ENCODE measurements at places on chromosomes 3 and 15. TPM values are rescaled to one million over a fixed set of nuclear protein-coding genes. Genes with fewer than 3 reads are reported as not detected.

The RASA2 gene
- polyA plus RNA-seq = 3.2 TPM

The DOCK3 gene
- polyA plus RNA-seq = not detected

The CCK gene
- not detected for polyA plus RNA-seq

The ARMC8 gene
- 16.1 TPM for polyA plus RNA-seq

The LAMB2 gene
- polyA plus RNA-seq = 85.0 TPM

The DIPK2A gene
- polyA plus RNA-seq = 3.5 TPM

The GOLGA8K gene
- polyA plus RNA-seq = 0.25 TPM
